A549 treated with CORT108297 at 1 μM for 4 hours (cell line): ENCODE measurements at places on chromosomes 4 and X. TPM values are rescaled to one million over a fixed set of nuclear protein-coding genes. Genes with fewer than 3 reads are reported as not detected.

Gene DKK2
- not detected in 5 replicates for total RNA-seq

Gene LONRF3
- 2.9 to 4.3 TPM (median 3.5 TPM) in 5 replicates for total RNA-seq

Gene PNMA5
- not detected in 5 replicates for total RNA-seq

Gene MSMO1
- total RNA-seq, result 17.8 to 22.1 TPM (median 18.5 TPM) in 5 replicates

Gene SPON2
- total RNA-seq, result 0.10 to 0.47 TPM (median 0.20 TPM) in 5 replicates

Gene ETFDH
- total RNA-seq, result 4.9 to 5.2 TPM (median 5.0 TPM) in 5 replicates

Gene ARMCX5
- 7.7 to 13.8 TPM (median 9.9 TPM) in 5 replicates for total RNA-seq

Gene ARX
- total RNA-seq, result 0.25 to 0.58 TPM (median 0.41 TPM) in 5 replicates
